SK-N-SH treated with all-trans-retinoic acid at 6 μM for 48 hours (cell line): ENCODE measurements at places on chromosomes 12 and 14.

DNA sequence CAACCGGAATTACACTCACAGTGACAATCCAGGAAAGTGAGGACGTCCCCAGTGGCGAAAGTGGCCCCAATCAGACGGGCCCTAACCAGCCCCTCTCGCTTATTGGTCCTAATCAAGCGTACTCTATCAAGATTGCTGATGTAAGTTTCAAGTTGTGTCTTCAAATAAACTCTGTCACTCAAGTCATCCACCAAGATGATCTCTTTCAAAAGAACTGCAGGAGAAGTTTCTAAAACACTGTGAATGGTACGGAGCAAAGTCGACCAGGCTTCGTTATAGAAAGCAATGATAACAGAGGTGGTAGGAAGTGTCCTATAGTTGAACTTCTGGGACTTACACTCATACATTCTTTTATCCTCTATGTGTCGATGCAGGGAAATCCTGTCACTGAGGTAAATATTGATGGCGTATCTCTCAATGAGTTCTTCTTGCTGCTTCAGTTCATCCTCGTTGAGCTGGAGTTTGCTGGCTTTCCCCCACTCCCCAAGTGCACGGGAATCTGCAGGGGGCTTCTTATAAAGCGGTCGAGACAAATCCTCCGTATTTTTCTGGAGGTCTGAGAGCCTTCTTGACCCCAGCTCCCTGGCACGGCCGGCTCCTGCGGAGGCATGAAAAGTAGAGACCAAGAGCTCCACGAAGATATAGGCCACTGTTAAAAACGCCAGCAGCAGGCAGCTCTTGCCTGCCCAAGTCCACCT lies 604 bp downstream of the GALNT4 start:
- ATAC-seq: no peak

DNA sequence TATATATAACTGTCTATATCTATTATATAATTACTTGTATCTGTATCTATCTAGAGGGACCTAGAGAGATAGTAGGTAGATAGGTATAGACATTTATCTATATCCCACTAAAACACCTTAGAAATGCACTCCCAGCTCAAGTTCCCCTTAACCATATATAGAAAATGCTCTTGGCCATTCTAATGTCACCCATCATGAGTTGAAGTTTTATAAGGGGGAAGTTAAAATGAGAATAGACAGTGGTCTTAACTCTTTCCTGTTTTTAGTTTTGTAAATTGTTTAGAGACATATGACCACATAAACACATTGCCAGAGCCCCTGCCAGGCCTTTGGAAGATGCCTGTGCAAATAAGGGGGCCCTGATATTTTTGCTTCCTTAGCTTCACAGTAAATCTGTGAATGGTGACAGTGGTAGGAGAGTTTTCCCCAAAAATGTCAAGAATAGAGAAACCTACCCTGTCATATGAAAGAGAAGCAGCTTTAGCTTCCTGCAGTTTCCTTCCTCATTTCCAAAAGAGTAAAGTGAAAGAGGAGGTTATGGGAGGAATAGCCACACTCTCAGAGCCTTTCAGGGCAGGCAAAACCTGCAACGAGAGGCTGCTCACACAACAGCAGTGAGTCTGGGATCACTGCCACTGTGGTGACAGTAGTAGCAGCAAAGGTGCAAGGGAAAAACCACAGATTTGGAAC lies 45.5 kb downstream of the MGST1 start:
- no peak for ATAC-seq

GRCh38 chr12:4152145-4152795 lies 121.3 kb upstream of the CCND2 start:
- ATAC-seq: no peak

GRCh38 chr12:112908548-112908947 lies 1.8 kb downstream of the OAS1 start:
- ATAC-seq: no peak

DNA sequence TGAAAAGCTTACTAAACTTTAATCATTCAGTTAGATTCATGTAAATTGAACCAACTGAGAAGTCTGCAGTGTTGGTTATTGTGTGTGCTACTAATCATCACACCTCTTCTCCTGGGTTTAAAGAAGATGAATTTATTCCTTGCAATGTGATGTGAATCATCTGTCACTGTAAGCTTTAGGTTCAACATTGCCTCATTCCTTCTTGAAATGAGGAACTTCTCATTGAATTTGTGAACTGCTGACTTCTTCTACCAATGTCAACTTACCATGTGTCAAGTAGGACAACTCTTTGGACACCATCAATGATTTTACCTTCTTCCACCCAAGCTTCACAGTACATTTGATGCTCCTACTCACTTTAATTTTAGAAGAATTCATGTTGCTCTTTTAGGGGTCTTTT lies 17.4 kb upstream of the PRB2 start:
- no peak for ATAC-seq
